MCF 10A (cell line): ENCODE measurements at places on chromosomes 2 and 18. TPM values are rescaled to one million over a fixed set of nuclear protein-coding genes. Genes with fewer than 3 reads are reported as not detected.

- DNase-seq, result peak; percentile 14
- peaks cover 28% of the 10 kb centered on the region for H3K4me1 ChIP-seq
- H3K36me3 ChIP-seq, result no peaks in the 10 kb centered on the region
- H3K4me3 ChIP-seq, result peak overlapping the region; percentile 54
- no peaks in the 10 kb centered on the region for H3K27me3 ChIP-seq
These were observed 176.3 kb downstream of the TNS1 start for GRCh38 chr2:217826520-217826919.

- peaks cover 4% of the 10 kb centered on the region for H3K36me3 ChIP-seq
- peak; percentile 23 for DNase-seq
- H3K27ac ChIP-seq, result no peak overlapping the region
- no peaks in the 10 kb centered on the region for H3K27me3 ChIP-seq
These were observed 35.9 kb downstream of the FHOD3 start for GRCh38 chr18:36333414-36333813.

DNA sequence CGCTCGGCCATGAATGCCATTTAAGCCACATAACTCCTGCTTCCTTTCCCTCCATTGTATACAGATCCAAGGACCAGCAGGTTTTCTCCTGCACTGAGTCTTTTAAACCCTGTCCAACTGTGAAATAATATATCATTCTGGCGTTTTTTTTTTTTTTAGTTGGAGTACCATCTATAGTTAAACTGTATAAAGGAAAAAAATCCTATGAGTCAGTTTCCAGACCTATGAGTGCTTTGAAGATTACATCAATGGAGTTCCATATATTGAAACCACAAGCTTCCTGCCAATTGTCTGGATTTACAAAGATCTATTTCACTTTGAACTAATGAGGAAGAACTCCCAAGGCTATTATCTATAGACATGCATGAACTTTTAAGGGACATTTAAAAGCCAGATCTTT lies 2.4 kb upstream of the MALT1 start:
- no peak overlapping the region for H3K27ac ChIP-seq
- H3K4me3 ChIP-seq, result no peak overlapping the region
- peaks cover 37% of the 10 kb centered on the region for H3K4me1 ChIP-seq

DNA sequence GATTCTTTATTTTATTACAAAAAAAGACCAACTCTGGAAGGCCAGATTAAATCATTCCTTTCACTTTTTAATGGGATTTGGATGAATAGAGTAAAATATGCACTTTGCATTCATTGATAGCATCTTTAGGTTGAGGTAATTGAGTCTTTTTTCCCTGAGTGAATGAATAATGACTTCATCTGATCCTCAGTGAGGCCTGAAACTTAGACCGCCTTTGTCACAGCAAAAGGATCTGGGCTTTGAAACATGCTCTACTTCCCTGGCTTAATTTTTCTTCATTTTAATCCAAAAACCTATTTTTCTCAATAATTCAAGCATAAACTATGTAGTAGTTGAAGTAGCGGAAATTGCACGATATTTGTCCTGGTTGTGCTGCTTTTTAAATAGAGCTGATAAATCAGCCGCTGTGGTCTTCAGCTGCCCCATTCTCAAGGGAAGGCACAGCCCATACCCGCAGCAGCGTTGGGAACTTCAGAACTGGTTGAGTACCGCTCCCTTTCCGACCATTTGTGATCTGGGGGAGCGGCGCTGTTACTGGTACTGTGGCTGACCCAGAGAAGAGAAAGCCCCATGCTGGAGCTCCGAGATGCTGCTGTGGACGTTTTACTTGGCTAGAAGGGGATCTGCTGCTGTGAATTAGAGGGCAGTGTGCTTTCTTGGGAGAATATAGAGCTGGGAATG lies 145.3 kb upstream of the NFATC1 start:
- peaks cover 9% of the 10 kb centered on the region for H3K4me1 ChIP-seq
- H3K27me3 ChIP-seq, result no peaks in the 10 kb centered on the region
- no peak overlapping the region for H3K27ac ChIP-seq

Gene CCL20
- 18.0 and 34.4 TPM in 2 replicates for total RNA-seq
